ENCODE measurements at places on chromosomes 2 and 18.

DNA sequence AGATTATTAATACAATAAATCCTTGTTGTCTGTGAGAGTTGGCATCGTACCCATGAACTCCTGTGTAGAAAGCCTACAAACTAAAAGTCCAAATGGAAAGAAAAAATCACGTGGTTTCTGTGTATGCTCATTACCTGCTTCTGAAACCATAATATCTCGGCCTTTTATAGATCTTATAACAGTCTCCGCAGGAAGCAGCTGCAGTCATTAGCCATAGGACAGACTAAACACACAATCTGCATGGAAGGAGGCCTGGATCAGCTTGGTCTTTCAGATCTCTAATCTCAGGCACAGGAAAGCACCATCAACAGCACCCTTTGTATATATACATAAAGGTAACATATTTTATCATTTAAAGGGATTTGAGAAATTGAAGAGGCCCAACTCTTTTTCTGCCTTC is 508.9 kb upstream of the TCF4 start:
- DNase-seq = no peak

- DNase-seq = no peak
Observed at GRCh38 chr2:171480908-171481307, 41.4 kb upstream of the CYBRD1 start.

- no peak for DNase-seq
Observed at GRCh38 chr2:224556381-224556780, 28.8 kb downstream of the CUL3 start.

GRCh38 chr2:31420936-31421335 is 6.4 kb upstream of the XDH start:
- DNase-seq = peak; percentile 5

DNA sequence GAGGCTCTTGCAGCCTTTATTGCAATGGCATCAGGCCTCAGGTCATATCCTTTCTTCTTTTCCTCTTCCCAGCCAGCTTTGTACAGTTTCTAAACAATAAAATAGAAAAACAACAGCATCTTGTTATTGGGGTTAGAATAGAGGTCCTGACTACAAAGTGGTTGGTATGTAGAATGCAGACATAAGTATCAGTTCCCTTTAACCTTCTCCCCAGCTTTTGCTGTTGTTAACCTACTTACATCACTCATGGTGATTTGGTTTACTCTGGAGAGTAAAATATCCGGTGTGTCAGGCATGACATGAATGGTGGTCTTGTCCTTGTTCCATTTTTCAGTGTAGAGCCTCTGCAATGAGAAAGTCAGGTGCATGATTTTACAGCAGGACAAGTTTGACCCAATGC is 69.8 kb downstream of the NEB start:
- no peak for DNase-seq

DNA sequence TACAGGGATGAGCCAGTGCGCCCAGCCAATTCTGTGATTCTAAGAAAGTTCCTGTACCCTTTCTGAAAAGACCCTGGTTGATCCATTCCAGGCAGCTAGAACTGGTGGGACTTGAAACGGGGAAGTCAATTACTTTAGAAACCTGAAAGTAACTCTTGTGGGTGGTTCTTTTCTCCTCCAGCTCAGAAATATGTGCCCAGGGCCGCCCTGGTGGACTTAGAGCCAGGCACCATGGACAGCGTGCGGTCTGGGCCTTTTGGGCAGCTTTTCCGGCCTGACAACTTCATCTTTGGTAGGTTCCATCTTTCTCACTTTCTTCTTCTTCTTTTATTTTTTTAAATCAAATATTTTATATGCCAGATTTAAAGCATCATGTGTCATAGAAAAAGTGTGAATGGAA is 2.7 kb downstream of the TUBB6 start:
- peak; percentile 18 for DNase-seq

GRCh38 chr2:39724828-39725144 is 54.3 kb downstream of the THUMPD2 start:
- no peak for DNase-seq

DNA sequence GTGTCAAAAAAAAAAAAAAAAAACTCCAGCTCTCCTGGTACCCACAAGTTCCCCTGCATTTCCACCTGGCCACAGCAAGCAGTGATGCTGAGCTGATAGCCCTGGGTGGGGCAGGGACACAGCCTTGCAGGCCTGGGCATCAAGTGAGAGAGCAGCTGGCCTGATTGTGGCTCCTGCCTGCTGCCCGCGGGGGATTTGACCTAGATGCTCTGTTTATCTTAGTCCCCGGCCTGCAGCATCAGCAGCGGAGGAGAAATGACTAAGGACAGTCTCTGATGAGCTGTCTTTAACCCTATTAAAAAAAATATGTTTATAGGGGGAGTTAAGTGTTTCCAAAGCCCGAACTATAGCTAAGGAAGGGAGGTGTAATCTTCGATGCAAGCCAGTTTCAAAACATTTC is 102.6 kb downstream of the MTCL1 start:
- DNase-seq = no peak

- no peak for DNase-seq
Observed at GRCh38 chr2:160224060-160224459, 24.0 kb upstream of the ITGB6 start.

GRCh38 chr2:236685361-236685760 is 115.7 kb downstream of the ACKR3 start:
- DNase-seq = no peak

DNA sequence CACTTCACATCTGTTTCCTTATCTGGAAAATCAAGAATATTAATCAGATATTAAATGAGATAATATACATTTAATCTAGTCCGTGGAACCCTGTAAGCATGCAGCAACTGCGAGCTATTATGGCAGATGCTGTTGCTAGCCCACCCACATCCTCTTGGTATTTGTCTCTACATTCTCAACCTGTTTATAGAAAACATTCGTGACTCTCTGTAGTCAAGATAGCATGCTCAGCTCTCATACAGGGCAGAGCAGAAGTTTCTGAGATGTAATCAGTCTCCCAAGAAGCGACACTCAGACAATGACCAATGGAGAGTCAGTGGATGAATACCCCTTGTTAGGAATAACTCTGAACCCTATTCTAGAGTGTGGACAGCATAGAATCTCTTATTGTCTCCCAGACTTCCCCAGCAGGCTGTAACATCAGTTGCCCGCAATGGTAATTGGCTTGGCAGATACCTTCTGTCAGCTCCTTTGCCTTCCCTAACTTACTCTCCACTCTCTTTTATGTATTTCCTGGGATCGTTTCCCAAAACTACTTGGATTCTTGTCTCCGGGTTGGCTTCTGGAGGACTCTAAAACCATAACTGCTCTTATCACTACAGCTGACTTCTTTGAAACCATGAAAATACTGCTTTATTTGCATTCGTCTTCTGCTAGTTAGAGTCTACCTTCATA is 400.7 kb upstream of the TNP1 start:
- no peak for DNase-seq

- no peak for DNase-seq
Observed at GRCh38 chr2:81894451-81894990, 1590.0 kb upstream of the LRRTM1 start.

DNA sequence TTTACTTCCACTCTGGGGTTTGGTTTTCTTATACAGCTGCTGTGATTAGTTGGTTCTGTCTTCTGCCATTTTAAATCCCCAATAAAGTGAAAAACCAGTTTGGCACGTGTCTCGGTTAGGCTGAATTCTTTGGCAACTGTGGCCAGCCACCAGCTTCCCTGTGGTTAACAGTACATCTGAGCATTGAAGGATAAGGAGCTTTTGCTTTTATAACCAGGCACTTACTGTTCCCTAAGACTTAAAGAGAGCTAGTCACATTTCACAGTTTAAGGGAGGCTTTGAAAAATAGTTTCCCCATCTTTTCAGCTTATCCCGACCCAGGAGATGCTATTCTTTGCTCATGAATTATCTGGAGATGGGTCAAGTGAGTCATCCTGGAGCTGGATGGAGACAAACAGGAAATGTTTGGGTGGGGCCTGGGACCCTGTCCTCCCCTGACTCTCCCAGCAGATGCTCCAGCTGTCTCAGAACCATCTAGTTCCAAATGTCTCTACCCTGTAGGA is 57.3 kb upstream of the EML6 start:
- DNase-seq = no peak

DNA sequence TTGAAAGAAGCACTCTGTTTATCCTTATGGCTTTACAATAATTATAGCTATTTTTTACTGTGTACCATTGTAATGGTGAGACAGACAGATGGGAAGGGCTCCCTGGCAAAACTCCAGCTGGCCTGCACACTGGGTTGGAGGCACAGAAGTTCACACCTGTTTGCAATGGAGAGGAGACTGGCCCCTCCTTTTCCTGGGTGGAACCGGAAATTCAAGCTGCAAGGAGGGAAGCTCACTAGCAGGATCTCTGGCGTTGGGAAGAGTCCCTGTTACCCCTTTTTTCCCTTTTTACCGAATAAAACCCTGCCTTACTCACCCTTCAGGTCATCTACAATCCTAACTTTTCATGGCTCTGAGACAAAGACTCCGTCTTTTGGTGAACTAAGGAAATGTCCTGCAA is 100.3 kb upstream of the TFPI start:
- DNase-seq = no peak

GRCh38 chr2:50315336-50315735 is 716.6 kb downstream of the NRXN1 start:
- DNase-seq = no peak

DNA sequence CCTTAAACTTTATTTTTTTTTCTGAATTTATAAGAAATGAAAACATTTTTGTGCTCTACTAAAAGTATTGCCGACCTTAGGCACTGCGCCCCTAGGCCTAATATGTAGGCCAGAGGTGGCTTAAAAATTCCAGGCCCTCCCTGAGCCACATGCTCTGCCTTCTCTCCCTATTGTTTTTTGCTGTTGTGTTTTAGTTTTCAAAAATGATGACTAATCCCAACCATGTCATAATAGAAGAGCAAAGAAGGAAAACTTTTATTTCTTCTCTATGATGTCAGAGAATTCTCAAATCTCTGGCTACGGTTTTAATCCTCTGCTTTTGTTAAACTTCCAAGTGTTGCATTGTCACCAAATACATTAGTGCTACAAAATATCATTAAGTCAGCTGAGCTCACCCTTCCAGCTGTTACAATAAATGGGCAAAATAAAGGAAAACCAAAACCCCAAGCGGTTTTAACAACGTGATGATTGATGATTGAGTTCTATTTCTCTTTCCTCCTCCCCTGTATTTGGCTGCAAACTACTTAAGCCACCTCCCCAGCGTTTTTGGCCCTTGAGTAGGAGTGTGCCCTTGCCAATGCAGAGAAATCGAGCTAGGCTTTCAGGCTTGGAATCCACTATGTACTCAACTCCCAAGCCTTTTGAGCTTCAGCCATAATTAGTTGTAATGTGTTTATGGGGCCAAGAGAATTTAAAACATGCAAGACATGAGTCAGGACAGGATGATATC is 163.5 kb upstream of the POU3F3 start:
- DNase-seq = no peak

GRCh38 chr18:11553098-11553940 is 56.1 kb upstream of the SLC35G4 start:
- DNase-seq = peak; percentile 78

- DNase-seq = no peak
Observed at GRCh38 chr2:71511776-71512175, 58.4 kb downstream of the DYSF start.

GRCh38 chr2:9076210-9076609 is 72.7 kb upstream of the MBOAT2 start:
- no peak for DNase-seq

DNA sequence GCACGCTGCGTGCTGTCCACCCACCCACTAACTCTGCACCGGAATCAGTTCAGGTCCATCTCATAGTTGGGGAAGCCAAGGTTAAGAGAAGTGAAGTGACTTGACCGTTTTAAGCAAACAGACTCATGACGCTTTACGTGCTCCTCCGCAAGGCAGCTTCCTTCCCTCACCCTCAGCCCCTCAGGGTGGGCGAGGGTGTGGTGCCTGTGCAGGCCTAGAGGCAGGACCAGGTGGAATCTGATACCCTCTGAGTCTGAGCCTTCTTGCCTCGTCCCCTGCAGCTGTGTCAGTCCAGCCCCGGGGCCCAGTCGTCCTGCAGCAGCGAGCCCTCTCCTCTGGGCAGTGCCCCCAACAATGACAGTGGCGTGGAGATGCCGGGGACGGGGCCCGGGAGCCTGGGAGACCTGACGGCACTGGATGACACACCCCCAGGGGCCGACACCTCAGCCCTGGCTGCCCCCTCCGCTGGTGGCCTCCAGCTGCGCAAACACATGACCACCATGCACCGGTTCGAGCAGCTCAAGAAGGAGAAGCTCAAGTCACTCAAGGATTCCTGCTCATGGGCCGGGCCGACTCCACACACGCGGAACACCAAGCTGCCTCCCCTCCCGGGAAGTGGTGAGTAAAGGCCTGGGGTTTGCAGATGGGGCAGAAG is 250.5 kb downstream of the GLI2 start:
- DNase-seq = no peak

Measured in kidney (tissue), 22 donors.